Adipocyte (in vitro differentiated cells): ENCODE measurements at places on chromosomes 1 and 21.

GRCh38 chr1:212428496-212428895, 4.2 kb upstream of the NENF start:
- peak; percentile 50 for DNase-seq

GRCh38 chr21:21366277-21366676, 368.1 kb downstream of the NCAM2 start:
- DNase-seq: no peak

- DNase-seq: no peak
These were observed 46.0 kb downstream of the OPTC start for GRCh38 chr1:203539831-203540546.

- peak; percentile 61 for DNase-seq
These were observed 39.1 kb downstream of the CLSTN1 start for GRCh38 chr1:9784508-9785133.

DNA sequence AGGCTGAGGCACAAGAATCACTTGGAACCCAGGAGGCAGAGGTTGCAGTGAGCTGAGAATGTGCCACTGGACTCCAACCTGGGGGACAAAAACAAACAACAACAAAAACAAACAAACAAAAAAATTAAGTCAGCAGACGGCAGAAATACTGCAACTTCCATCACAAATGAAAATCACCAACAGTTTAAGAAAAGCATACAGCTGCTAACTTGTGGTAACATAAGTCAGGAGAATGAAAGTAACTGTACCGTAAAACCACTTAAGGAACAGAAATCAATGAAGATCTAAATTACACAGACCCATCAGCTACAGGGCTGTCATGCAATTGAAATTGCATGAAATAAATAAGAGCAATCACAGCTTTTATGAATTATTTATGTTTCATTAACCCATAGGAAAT, 25.0 kb downstream of the MCOLN2 start:
- DNase-seq: no peak

DNA sequence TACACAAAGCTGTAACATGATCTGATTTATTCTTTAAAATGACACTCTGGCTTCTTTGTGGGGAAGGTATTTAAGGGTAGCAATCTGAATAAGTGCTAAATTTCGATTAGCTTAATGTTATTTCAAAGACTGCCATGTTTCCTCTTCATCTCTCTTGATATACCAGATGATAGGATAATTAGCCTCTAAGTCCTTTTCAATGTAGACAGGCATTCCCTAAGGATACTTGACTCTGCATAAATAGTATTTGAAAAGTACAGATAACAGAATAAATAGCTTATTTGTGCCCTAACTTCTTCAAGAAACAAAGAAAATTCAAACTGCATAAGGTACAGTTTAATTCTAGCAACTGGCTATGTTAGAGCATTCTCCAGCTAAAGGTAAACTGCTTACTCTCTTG, 46.2 kb downstream of the ARHGAP29 start:
- DNase-seq: no peak

GRCh38 chr1:41805771-41806471, 112.8 kb downstream of the HIVEP3 start:
- no peak for DNase-seq

DNA sequence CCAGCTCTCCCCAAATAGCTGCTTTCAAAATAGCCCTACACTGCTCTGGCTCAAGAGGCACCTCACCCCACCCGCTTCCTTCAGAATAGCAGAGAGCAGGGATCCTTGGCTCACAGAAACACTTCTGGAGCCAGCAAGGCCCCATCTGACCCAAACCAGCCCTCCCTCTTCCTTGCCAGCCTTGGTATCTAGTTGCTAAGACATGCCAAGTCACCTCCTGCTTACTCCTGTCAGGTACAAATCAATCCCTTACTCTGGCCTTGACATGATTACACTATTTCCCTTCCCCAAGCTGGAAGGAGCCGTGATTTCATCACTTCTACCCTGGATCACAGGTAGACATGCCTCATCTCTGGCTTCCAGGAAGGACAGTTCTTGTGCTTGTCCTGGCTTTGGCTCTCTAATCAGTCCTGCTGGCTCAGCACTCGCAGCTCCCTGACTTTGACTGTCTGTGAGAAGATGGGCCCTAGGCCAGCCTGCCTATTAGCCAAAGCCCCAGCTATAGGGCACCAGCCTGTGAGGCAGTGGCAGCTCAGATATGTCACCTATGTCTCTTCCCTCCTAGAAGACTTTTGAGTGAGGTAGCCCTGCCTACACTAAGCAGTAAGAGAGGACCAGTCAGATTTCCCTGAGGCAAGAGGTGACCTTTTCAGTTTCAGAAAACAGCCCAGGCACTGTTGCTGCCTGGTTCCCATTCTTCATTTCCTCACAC, 8.9 kb upstream of the MUTYH start:
- peak; percentile 41 for DNase-seq

- DNase-seq: no peak
These were observed 578 bp upstream of the SESN2 start for GRCh38 chr1:28258628-28259251.

DNA sequence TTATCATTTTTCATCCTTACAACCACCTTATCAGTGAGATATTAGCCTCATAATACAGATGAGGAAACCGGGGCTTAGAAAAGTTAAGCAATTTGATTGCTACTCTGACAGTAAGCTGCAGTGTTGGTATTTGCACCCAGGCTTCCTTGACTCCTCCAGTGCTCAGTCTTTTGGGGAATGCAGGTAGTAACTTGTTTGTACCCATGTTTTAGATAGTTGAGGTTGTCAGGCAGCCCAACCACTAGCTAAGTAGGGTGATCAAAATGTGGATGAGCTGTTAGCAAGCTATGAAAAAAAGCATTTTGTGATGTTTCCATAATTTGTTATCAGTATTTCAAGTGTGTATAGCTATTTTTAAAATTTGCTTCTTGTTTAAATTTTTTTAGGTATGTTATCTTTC, 80.8 kb downstream of the SASS6 start:
- no peak for DNase-seq

GRCh38 chr21:42356650-42357049, 5.9 kb upstream of the TFF2 start:
- no peak for DNase-seq

- DNase-seq: no peak
These were observed 114.7 kb upstream of the IRF2BP2 start for GRCh38 chr1:234724516-234725176.

GRCh38 chr1:92314024-92314423, 15.2 kb downstream of the RPAP2 start:
- no peak for DNase-seq

DNA sequence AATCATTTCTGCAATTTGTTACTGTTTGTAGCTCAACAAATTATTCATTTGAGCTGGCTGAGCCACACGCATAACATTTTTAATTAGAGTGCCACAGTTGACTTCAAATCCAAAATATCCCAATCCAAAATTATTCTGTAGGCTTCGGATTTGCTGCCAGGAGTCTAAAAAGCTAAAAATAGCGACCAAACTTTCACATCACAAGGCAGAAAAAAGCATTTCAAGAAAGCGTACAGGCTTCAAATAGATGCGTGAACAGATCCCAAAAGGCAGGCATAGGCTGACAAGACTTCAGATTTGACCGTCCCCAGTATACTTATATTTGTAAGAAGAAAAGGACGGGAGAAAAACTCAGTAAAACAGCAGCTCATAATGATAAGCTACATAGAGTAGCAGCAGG, 24.3 kb upstream of the TIAM1 start:
- no peak for DNase-seq

DNA sequence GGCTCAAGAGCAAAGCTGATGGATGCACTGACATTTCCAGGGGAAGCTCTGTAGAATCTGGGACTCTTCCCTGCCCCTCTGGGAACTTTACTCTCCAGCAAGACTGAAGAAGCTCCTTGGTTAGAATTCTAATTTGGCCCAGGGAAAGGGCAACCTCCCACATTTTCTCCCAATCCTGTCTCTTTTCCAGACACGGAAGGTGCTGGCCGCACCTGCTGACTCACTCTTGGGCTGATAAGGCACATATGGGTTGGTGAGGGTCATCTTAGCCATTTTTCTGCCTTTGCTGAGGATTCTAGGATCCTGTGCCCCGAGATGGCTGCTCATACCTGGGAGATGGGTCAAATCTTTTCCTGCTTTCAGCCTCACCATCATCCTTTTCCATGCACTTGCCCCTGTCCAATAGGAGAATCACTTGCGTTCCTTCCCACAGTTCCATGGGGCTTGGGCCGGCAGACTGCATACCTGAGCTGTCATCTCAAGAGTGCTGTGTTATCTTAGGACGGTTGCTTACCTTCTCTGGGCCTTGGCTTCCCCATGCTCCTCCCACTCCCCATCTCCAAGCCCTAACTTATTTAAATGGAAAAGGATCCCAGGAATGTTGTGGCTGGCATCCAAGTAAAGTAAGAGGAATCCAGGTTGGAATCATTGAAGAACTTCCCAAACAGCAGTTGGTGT, 1.3 kb downstream of the TINAGL1 start:
- no peak for DNase-seq

- no peak for DNase-seq
These were observed 3.1 kb downstream of the PTGFRN start for GRCh38 chr1:116912846-116913245.

GRCh38 chr1:230429067-230429735, 3.1 kb upstream of the PGBD5 start:
- DNase-seq: no peak

DNA sequence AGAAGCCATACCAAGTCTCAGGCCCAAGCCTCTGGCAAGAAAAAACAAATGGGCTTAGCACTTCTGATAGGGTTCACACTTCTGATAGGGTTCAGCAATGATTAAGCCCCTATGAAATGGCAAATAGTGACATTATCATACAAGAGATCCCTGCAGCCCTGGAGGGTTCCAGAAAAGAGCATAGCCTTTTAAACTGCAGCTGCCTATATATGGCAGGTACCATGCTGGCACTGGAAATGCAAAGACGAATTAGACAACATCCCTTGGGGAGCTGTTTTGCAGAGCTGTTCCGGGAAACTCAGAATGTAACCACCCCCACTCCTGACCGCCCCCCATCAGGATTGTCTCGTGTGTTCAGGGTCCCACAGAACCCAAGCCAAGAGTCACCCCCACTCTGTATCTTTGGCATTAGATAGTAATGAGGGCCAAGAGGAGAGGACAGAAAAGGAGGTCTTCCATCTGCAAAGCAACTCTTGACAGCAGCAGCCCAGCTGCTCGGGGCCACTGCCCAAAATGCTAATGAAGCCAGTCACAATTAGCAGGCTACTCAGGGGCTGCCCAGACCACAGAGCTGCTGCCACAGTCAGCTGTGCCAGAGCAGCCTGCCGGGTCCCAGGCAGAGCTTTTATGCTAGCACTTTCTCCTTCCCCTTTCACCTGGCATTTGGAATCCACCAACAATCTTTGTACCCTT, 50.9 kb downstream of the ITPKB start:
- DNase-seq: no peak

GRCh38 chr1:159881622-159882526, 18.1 kb downstream of the CFAP45 start:
- DNase-seq: peak; percentile 64

GRCh38 chr1:19229828-19230325, 19.8 kb upstream of the UBR4 start:
- DNase-seq: peak; percentile 24

- no peak for DNase-seq
These were observed 195.7 kb downstream of the GPATCH2 start for GRCh38 chr1:217435204-217435603.

DNA sequence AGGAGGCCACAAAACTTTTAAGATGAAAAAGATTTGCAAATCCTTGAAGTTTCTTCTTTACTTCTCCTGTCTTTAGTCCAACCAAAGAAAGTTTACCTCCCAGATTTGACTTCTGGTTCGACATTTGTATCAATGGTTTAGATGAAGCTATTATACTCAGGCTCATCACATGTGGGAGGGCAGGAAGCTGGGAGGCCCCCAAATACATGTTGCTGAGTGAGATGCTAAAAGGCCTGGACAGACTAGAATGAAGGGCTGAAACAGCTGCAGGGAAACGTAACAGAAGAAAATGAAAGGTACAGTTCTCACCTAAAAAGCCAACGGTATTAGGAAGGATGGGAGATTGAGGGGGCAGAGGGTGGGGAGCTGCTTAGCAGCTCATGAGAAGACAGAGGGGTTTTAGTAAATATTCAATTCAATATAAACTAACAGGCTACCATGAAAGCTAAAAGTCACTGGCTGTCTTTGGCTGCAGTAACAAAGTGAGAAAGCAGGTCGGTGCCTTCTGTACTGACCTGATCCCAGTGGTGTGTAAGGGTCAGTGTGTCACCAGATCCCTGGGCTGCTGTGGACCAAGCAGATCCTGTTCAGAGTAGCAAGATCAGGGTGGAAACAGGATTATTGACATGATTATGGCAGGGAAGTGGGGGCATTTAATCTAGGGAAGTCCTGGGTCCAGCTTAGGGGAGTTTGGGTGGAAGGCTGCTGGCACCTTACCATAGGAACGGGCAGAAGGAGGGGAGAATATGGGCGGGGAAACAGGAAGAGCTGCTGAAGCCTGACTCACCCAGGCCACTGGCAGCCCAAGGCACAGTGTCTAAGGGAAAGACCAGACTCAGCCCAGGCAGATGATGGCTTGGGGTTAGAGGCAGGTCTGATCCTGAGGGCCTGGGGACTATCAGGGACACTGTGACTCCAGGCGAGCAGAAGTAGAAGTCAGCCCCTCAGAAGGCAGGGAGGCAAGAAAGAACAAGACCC, 60.4 kb downstream of the KCNN3 start:
- DNase-seq: peak; percentile 22

- no peak for DNase-seq
These were observed 25.8 kb upstream of the RRP15 start for GRCh38 chr1:218259339-218259738.

DNA sequence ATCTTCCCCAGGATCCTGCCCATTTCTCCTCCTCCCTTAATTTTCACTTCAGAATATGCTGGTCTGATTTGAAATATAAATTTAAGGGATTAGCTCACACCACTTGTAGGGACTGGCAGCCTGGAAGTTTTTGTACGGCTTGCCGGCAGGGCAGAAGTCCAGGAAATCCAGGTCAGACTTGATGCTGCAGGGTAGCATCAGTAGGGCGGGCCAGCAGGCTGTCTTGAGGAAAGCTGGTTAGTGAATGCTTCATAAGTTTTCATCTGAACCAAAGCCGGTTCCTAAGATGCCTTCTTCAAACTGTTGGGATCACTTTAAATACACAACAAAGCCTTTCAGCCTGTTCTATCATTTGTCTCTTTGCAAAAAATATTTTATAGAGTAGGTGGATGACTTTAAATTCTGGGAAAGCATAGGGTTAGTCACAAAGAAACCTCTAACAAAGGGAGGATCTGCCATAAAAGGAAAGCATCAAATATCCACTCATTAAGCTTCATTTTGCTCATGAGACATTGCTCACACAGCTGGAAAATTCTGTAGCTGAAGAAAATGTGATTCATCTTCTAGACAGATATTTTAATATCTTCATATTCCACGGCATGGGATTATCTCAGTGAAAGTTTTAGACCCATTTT, 90.7 kb upstream of the GFI1 start:
- peak; percentile 8 for DNase-seq
